ENCODE measurements at places on chromosomes 1 and 21.

GRCh38 chr1:177423090-177423489 lies 252.3 kb downstream of the BRINP2 start:
- H3K36me3 ChIP-seq: no peaks in the 10 kb centered on the region
- no peak overlapping the region for H3K27ac ChIP-seq
- DNase-seq: no peak

- peak overlapping the region; percentile 97 for H3K27ac ChIP-seq
- H3K27me3 ChIP-seq: no peaks in the 10 kb centered on the region
- H3K4me3 ChIP-seq: peak overlapping the region; percentile 86
- DNase-seq: no peak
Measured at GRCh38 chr1:207824691-207825408, 73.0 kb downstream of the CD46 start.

- no peak overlapping the region for H3K4me3 ChIP-seq
- no peak overlapping the region for H3K27ac ChIP-seq
- H3K27me3 ChIP-seq: no peaks in the 10 kb centered on the region
- no peaks in the 10 kb centered on the region for H3K36me3 ChIP-seq
- DNase-seq: no peak
- no peaks in the 10 kb centered on the region for H3K4me1 ChIP-seq
Measured at GRCh38 chr21:23455676-23456075, 2151.6 kb downstream of the MRPL39 start.

GRCh38 chr21:46159841-46160656 lies 4.7 kb upstream of the FTCD start:
- H3K36me3 ChIP-seq: no peaks in the 10 kb centered on the region
- no peak for DNase-seq
- H3K27ac ChIP-seq: no peak overlapping the region
- no peaks in the 10 kb centered on the region for H3K4me1 ChIP-seq
- H3K27me3 ChIP-seq: no peaks in the 10 kb centered on the region
- H3K4me3 ChIP-seq: no peak overlapping the region

- no peaks in the 10 kb centered on the region for H3K27me3 ChIP-seq
- no peak overlapping the region for H3K27ac ChIP-seq
- DNase-seq: no peak
Measured at GRCh38 chr1:230572121-230573105, 69.9 kb upstream of the COG2 start.

DNA sequence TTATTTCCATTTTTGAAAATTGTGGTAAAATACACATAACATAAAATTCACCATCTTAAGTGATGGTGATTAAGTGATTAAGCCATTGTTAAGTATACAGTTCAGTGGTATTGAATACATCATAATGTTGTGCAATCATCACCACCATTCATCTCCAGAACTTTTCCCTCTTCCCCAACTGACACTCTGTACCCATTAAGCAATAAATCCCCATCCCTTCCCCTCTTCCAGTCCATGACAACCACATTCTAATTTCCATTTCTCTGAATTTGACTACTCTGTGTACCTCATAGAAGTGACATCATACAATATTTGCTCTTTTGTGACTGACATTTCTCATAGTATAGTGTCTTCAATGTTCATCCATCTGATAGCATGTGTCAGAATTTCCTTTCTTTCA lies 124.8 kb downstream of the DISC1 start:
- no peaks in the 10 kb centered on the region for H3K36me3 ChIP-seq
- H3K27me3 ChIP-seq: no peaks in the 10 kb centered on the region
- no peak overlapping the region for H3K4me3 ChIP-seq
- no peak overlapping the region for H3K27ac ChIP-seq

- H3K36me3 ChIP-seq: no peaks in the 10 kb centered on the region
- peak overlapping the region; percentile 68 for H3K27ac ChIP-seq
- H3K4me3 ChIP-seq: peak overlapping the region; percentile 33
- H3K27me3 ChIP-seq: peaks cover 57% of the 10 kb centered on the region
- peaks cover 18% of the 10 kb centered on the region for H3K4me1 ChIP-seq
Measured at GRCh38 chr1:24321697-24322469, 2.7 kb downstream of the GRHL3 start.

GRCh38 chr1:161733526-161733925 lies 12.2 kb downstream of the FCRLB start:
- peak overlapping the region; percentile 4 for H3K27ac ChIP-seq
- H3K4me3 ChIP-seq: no peak overlapping the region
- DNase-seq: no peak
- no peaks in the 10 kb centered on the region for H3K27me3 ChIP-seq
- peaks cover 9% of the 10 kb centered on the region for H3K4me1 ChIP-seq

DNA sequence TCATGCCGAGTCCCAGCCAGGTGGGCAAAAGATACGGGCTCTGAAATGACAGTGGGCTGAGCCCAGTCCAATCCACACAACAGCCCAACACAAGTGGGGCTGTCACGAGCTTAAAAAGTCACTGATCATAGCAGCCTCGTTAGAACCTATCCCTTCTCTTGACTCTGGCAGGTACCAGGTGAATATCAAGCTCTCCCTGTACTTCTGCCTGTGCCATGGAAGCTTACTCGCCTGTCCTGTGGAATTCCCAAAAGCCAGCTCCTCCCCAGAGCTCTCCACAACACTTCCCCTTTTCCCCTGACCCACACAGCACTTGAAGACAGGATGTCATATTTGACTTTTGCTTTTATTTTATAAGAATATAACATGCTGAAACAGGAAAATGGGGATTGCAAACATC lies 5.9 kb downstream of the RGS16 start:
- H3K4me1 ChIP-seq: peaks cover 15% of the 10 kb centered on the region
- H3K36me3 ChIP-seq: no peaks in the 10 kb centered on the region
- no peaks in the 10 kb centered on the region for H3K27me3 ChIP-seq
- no peak overlapping the region for H3K27ac ChIP-seq
- no peak for DNase-seq

GRCh38 chr1:244054247-244054923 lies 3.3 kb downstream of the ZBTB18 start:
- peaks cover 15% of the 10 kb centered on the region for H3K36me3 ChIP-seq
- no peak for DNase-seq
- H3K4me3 ChIP-seq: no peak overlapping the region
- H3K27ac ChIP-seq: no peak overlapping the region

DNA sequence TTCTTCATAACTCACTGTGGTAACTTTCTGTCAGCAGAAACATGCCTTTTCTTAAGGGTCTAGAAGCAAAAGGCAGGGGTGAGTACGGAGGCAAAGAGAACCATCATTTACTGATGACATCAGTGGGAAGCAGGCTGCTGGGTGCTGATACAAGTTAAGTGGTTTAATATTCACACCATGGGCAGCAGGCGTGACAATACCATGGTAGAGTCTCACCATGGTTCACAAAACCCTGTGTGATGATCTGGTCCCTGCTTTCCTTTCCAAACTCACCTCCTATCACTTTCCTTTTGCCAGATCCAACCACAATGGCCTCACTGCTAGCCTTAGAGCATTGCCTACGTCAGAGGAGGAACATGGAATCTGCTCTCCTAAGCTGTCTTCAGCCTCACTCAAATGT lies 8.7 kb downstream of the MAB21L3 start:
- no peaks in the 10 kb centered on the region for H3K36me3 ChIP-seq
- no peak for DNase-seq
- no peaks in the 10 kb centered on the region for H3K27me3 ChIP-seq
- H3K4me3 ChIP-seq: no peak overlapping the region
- H3K4me1 ChIP-seq: no peaks in the 10 kb centered on the region

DNA sequence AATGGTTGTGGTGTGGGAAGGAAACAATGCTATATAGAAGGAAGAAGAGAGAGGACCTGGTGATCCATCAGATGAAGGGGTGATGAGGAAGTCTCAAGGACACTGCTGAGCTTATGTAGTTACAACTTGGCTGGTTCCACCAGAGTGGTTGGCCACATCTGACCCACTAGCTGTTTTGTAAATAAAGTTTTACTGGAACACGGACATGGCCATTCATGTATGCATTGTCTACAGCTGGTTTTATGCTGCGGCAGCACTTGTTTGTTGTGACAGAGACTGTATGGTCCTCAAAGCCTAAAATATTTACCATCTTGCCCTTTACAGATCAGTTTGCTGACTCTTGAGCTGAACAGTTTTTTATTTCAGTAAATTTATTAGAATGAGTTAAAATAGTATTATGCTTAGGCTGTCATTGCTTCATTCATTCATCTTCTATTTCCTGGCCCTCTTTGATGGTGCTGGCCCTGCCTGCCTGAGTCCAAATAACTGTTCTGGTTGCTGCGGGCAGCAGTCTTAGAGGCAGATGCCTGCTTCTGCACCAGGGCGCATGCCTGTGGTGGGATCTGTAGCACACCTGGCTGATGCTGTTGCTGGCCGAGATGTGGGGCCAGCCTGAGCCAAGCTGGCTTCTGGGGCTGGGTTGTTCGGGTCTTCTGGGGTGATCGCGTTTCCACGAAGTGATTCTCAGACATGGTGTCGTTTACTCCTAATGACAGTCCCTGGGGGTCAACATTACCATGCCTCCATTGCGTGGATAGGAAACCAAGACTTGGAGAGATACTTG lies 61.4 kb upstream of the WNT4 start:
- no peaks in the 10 kb centered on the region for H3K4me1 ChIP-seq
- no peak for DNase-seq
- no peaks in the 10 kb centered on the region for H3K27me3 ChIP-seq
- no peak overlapping the region for H3K27ac ChIP-seq

- H3K27ac ChIP-seq: no peak overlapping the region
- H3K27me3 ChIP-seq: no peaks in the 10 kb centered on the region
- DNase-seq: no peak
- H3K36me3 ChIP-seq: no peaks in the 10 kb centered on the region
- H3K4me3 ChIP-seq: no peak overlapping the region
Measured at GRCh38 chr1:74937176-74937575, 197.0 kb upstream of the LHX8 start.

- no peaks in the 10 kb centered on the region for H3K4me1 ChIP-seq
- H3K27me3 ChIP-seq: no peaks in the 10 kb centered on the region
- peak overlapping the region; percentile 58 for H3K4me3 ChIP-seq
- no peak for DNase-seq
Measured at GRCh38 chr1:59927213-59927612, 640 bp upstream of the CYP2J2 start.

DNA sequence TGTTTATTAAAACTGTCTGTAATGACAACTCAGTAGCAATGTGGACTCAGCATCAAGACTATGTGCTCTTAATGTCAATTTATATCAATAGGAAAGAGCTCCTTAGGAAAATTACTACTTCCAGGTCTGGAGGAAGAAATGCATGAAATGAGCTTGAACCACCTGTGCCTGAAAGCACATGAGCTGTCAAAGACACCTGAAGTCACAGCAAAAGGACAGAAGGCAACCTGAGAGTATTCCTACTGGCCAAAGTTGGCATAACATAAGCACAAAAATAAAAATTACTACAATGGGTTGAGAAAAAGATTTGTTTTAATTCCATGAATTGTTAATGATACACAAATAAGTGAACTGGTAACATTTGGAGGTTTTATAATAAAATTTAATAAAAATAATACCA lies 13.4 kb upstream of the KRTAP7-1 start:
- no peak for DNase-seq
- no peak overlapping the region for H3K27ac ChIP-seq
- no peaks in the 10 kb centered on the region for H3K27me3 ChIP-seq
- no peaks in the 10 kb centered on the region for H3K36me3 ChIP-seq

- no peak overlapping the region for H3K4me3 ChIP-seq
- no peaks in the 10 kb centered on the region for H3K4me1 ChIP-seq
- H3K27ac ChIP-seq: no peak overlapping the region
Measured at GRCh38 chr1:230509281-230509977, 83.3 kb upstream of the PGBD5 start.

DNA sequence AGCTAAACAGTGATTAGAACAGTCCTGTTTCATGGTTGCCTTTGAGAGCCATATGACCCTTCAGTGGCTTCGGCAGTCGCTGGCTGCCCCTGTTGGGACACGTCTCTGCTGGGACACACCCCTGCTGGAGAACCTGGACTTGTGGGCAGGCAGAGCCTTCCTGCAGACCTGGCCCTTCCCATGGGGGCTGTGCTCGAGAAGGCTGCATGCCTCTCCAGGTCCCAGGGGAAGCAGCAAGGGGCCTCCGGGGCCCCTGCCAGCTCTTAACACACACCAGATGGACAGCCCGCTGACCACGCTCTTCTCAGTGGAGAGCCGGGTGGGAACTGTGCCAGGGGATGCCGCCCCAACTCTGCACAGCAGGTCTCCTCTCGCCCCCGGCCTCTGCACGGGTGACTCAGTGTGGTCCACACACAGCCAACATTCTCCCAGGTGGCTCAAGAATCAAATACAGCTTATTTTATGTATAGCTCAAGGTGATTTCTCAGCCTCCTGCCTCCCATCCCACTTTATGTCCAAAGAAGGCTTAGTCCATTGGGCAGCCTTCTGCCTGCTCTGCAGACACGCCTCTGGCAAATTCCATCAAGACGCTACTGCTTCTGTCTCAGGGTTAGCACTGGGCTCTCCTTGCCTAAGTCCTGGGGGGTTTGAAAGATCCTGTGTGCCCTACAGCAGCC lies 450.8 kb downstream of the KIF26B start:
- H3K36me3 ChIP-seq: no peaks in the 10 kb centered on the region
- H3K27ac ChIP-seq: no peak overlapping the region
- H3K4me3 ChIP-seq: no peak overlapping the region
- no peaks in the 10 kb centered on the region for H3K4me1 ChIP-seq
- no peaks in the 10 kb centered on the region for H3K27me3 ChIP-seq
